ENCODE measurements at places on chromosomes 2 and 18.

DNA sequence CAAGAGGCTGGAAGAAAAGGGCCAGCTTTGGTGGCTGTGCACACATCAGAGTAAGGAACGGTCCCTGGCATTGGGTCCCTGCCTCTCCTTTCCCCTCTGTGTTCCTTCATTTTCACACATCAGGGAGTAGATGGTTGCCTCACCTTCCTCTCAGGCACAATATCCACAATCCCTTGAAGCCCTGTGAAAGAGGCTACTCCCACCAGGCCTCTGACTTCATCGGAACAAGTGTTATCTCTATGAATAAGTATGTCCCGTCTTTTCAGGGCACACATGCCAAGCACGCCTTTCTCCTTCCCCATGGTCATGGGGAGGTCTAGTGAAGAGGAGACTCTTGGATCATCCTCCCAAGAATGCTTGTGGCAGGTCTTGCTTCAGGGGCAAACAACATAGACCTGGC is 61.2 kb upstream of the LMAN1 start:
- DNase-seq = no peak

GRCh38 chr2:149787206-149787605 is 199.6 kb upstream of the MMADHC start:
- no peak for DNase-seq

GRCh38 chr2:46170026-46170425 is 127.2 kb upstream of the EPAS1 start:
- no peak for DNase-seq

DNA sequence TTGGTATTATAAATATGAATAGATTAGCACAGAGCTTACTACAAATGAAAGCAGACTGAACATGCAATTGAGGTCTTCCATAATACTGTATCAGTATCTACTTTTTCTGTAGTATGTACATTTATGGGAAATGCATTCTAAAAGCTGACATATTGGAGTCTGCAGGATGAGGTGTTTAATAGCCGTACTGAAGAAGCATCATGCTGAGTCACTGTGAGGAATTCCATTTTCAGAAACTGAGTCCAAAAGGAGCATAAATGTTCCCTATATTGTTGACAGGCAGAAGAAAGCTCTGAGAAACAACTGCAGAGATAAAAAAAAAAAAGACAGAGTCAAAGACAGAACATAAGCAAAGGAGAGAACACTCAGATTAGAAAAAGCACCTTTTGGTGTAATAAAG is 366.7 kb upstream of the SPHKAP start:
- no peak for DNase-seq

DNA sequence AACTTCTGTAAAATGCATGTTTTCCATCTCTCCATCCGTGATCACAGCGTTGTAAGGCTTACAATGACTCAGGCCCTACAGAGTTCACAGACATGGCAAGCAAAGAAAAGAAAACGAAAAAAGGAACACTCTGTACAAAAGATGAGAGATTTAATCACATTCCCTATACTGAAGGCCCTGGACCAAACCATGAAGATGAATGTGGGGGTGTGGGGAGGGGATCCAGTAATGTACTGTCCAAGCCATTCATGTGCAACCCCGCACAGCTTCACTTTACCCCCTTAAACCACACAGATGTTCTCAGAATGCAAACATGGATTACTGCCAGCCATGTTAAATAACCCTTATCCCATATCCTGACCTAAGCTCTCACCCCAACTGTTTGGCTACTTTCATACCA is 391.1 kb downstream of the NCKAP5 start:
- DNase-seq = no peak

GRCh38 chr2:222315443-222316121 is 16.8 kb upstream of the PAX3 start:
- DNase-seq = no peak

- no peak for DNase-seq
Measured at GRCh38 chr2:159968279-159968900, 94.0 kb downstream of the PLA2R1 start.

GRCh38 chr2:190408538-190409271 is 550 bp downstream of the MFSD6 start:
- DNase-seq = peak; percentile 79

DNA sequence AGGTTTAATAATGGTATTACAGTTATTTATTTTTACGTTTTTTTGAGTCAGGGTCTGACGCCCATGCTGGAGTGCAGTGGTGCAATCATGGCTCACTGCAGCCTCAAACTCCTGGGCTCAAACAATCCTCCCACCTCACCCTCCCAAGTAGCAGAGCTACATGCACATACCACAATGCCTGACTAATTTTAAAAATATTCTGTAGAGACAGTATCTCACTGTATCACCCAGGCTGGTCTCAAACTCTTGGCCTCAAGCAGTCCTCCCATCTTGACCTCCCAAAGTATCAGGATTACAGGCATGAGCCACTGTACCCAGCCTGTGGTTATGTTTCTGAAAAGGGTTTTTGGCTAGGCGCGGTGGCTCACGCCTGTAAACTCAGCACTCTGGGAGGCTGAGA is 120.8 kb downstream of the ESCO1 start:
- DNase-seq = no peak

GRCh38 chr2:210965472-210965871 is 409.1 kb downstream of the CPS1 start:
- DNase-seq = no peak

DNA sequence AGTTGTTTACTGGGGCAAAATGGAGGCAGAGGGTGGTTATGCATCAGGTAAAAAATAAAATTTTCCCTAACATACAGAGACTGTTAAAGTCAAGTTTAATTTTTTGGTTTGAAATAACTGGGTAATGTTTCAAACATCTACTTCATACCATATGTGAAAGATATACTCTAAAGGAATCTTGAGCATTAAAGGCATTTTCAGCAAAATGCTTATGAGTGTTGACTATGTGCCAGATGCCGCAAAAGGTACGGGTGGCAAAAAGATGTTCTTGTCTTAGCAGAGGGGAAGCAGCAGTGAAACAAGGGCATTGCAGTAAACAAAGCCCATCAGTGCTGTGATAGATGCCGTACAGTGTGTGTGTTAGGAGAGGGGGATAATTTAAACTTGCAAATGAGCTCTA is 263.1 kb upstream of the ID2 start:
- no peak for DNase-seq

DNA sequence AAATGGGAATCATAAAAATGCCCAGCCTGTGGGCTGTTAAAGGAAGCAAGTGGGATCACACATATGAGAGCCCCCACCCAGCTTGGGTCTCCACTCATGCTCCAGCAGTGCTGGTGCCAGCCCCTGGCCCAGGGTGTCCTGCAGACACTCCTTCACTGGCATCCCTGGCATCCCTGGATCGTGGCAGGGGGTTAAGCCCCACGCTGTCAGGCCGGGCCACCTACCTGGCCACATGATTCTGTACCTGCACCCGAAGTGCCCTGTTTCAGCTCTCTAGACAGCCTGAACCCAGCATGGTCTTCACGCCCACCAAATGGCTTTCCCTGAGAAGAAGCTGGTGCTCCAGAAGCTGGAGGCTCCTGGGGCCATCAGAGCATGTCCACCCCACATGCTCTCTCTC is 137.4 kb downstream of the INHBB start:
- no peak for DNase-seq

DNA sequence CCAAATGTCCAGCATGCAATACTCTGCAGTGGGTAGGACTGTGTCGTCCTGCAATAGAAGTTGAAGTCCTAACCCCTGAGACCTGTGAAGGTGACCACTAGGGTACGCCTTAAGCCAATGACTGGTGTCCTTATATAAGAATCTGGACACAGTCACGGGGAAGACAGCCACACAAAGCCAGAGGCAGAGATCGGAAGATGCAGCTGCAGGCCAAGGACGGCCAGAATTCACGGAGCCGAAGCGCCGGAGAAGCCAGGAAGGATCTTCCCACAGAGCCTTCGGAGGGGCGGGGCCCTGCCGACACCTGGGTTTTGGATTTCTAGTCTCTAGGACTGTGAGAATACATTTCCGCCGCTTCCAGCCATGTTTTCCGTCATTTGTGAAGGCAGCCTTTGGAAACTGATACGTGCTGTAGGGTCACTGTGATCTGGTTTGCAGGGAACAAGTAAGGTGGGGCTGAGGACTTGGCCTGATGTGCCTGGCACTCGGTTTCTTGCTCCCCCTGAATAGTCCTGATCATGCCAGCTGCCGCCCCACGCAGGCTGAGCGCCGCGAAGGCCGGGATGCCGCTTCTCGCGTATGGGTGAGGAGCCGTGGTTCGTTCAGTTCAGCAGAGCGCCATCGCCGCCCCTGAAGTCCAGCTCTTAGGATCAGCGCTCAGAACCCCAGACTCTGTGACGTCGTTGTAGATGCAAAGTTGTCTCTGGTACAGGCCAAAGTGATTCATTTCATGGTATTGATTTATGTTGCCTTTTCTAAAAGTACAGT is 38.7 kb downstream of the PTGR3 start:
- DNase-seq = no peak

DNA sequence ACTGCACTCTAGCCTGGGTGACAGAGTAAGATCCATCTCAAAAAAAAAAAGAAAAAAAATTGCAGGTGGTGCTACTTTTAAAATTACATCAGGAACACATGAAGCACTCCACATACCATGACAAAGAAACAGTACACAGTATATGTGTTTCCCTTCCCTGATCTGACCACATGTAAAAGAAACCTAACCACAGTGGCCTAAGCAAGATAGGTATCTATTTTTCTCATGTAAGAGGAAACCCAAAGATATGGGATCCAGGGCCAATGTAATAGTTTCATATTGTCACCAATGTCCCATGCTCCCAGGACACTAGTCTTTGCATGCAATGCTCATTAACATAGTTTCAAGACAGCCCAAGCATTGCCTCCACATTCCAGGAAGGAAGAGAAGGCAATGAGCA is 99.9 kb downstream of the DYM start:
- DNase-seq = no peak

DNA sequence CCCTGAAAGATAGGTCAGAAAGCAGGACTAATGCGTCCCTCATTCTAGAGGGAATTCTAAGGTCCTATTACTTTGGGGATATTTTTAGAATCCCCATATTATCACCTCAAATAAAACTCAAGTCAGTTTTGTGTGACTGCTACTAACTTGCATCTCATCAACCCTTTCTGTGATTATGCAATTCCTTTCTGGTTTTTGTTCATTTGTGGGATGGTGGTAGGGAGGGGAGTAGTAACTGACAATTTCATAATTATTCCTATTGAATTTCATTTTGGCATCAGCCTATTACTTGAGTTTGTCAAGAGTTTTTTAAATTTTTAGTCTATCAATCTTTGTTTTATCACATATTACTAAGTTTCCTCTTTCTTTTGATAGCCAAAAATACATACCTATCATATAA is 28.4 kb upstream of the TANK start:
- no peak for DNase-seq

- DNase-seq = no peak
Measured at GRCh38 chr2:127128445-127128904, 21.5 kb upstream of the BIN1 start.

GRCh38 chr2:193332941-193333340 is 1138.2 kb upstream of the TMEFF2 start:
- DNase-seq = no peak

- DNase-seq = no peak
Measured at GRCh38 chr2:45833968-45834344, 182.5 kb downstream of the PRKCE start.

DNA sequence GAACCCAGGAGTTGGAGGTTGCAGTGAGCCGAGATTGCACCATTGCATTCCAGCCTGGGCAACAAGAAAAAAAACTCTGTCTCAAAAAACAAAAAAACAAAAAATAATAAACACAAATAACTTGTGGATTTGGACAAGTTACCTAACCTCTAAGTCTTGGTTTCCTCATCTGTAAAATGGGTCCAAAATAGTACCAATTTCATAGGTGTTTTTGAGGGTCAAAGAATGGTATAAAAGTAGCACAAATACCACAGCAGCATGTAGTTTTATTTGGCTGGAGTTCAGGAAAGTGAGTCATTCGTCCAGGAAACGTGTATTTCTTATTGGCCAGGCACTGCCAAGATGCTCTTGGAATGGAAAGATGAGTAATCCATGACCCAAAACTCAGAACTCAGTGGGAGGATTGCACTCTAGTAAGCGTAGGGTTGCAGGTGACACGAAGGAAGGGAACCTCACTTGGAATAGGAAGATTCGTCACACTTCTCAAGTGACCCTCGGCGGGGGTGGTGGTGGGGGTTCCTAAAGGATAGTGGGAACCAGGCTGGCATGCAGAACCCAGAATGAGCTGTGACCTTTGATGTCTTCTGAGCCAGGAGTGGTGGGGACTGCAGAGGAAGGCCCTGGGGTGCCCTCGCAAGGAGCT is 24.4 kb downstream of the GRHL1 start:
- peak; percentile 55 for DNase-seq

- no peak for DNase-seq
Measured at GRCh38 chr18:46387441-46388131, 269.4 kb downstream of the LOXHD1 start.

- DNase-seq = no peak
Measured at GRCh38 chr18:52652391-52652790, 312.4 kb downstream of the DCC start.

GRCh38 chr2:96099861-96100798 is 16.2 kb downstream of the ADRA2B start:
- DNase-seq = peak; percentile 18

GRCh38 chr2:80255918-80256781 is 48.4 kb downstream of the LRRTM1 start:
- no peak for DNase-seq

DNA sequence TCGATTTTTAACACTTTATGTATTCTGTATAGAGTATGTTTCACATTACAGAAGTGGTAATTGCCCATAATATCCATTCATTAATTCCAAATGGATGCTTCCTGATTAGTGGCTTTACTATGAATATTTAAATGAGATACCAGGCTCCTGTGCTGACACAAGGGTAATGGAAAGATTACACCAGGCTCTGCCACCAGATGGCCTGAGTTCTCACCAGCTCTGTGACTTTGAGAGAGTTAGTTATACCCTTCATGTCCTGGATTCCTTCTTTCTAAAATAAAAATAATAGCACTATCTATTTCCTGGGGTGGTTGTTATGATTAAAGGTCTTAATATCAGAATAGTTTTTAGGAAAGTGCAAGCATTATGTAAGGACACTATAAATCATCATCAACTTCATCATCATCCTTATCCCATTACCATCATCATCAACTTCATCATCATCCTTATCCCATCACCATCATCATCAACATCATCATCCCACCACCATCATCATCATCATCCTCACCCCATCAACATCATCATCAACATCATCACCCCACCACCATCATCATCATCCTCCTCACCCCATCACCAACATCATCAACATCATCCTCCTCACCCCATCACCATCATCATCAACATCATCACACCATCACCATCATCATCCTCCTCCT is 151.8 kb downstream of the DNER start:
- DNase-seq = no peak

GRCh38 chr2:31212659-31213600 is 4.4 kb downstream of the CAPN14 start:
- DNase-seq = no peak

GRCh38 chr18:59268721-59269562 is 4.3 kb downstream of the RAX start:
- peak; percentile 70 for DNase-seq
